Neural crest cell (in vitro differentiated cells): ENCODE measurements at places on chromosomes 5 and 9.

GRCh38 chr5:156755421-156756087, 94.5 kb upstream of the PPP1R2B start:
- DNase-seq: no peak

GRCh38 chr5:9054821-9055589, 490.9 kb downstream of the SEMA5A start:
- DNase-seq: no peak

- no peak for DNase-seq
These were observed 541.4 kb downstream of the KCTD16 start for GRCh38 chr5:144712090-144712489.

DNA sequence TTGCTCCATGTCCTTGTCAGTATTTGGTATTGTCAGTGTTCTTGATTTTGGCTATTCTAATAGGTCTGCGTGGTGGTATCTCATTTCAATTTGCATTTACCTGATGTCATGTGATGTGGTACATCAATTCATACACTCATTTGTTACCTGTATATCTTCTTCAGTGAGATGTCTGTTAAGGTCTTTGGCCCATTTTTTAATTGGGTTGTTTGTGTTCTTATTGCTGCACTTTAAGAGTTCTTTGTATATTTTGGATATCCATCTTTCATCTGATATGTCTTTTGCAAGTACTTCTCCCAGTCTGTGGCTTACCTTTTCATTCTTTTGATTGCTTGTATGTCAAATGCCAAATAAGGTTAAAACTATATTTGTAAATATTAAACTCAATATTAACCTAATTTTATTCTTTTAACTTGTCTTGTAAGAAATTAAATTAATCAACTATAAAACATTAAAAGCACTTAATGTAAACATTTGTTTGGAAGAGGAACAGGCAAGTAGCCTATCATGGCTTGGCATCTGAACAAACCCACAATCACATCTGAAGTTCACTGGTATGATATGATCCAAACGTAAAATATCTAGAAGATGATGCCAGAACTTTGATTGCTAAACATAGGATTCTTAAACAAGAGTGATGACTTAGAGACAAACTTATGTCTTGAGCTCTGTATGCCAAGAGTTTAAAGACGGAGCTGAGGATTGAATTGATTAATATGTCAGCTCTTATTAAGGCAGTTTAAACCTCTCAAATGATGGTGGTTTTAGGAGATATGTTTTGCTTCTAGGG, 587.3 kb downstream of the ANXA1 start:
- DNase-seq: no peak

DNA sequence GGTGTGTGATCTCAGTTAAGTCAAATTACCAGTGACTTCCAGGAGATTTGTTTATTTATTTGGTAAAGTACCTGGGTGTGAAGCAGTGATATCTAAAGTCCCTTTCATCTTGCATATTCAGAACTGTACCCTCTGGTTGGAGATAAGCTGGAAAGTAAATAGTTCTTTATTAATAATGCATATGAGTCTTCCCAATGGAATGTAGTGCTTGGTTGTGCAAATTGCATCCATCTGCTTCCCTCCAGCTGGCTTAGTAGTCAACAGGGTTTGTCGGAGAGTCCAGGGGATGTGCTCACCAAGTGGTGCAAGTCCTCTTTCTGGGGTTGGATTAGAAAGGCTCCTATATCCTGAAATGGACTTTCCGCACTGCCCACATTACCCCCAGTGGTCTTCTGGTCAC, 42.0 kb downstream of the TRPM3 start:
- DNase-seq: no peak

DNA sequence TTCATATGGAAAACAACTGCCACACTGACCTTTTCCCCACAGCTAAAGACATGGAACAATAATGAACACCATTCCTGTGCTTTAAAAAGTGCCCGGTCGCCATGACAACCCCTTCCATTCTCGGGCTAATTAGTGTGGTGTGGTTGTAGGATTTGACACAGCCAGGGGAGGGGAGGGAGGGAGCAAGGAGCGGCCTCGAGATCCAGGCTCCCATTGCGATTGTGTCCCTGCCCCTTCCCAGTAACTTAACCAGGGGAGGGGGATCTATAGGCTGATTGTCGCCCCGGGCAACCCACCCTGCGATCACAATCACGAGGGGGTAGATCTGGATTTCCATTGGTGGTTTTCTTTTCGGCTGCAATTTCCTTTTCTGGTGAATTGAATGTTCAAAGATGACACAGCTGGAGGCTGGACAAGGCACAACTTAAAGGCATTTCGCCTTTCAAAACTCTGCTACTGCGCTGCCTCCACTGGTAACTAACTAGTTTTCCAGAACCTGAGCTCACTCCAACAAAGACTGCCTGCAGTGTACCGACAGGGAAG, 96.7 kb upstream of the RETREG1 start:
- DNase-seq: peak; percentile 62

DNA sequence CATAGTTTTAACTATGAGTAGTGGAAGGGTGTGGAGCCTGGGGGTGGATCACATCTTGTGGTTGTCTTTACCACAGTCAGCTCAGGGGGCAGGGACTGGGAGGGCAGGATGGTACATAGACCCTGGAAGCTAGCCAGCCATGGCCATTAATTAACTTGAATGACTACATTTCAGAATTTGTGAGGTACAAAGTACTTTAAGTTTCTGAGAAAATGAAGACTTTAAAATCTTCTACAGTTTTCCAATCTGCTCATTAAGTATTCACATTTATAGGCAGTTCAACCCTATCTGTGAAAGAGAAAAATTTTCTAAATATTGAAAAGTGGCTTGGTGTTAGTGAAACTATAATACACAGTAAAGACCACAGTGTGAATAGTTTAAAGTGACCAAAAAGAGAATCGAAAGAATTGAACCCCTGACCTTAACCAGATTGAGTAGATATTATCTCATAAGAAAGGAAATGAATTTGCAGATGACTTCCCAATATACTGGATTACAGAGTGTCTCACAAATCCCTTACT, 234.2 kb upstream of the MEF2C start:
- no peak for DNase-seq

GRCh38 chr9:128145536-128145935, 3.7 kb upstream of the LCN2 start:
- DNase-seq: no peak

DNA sequence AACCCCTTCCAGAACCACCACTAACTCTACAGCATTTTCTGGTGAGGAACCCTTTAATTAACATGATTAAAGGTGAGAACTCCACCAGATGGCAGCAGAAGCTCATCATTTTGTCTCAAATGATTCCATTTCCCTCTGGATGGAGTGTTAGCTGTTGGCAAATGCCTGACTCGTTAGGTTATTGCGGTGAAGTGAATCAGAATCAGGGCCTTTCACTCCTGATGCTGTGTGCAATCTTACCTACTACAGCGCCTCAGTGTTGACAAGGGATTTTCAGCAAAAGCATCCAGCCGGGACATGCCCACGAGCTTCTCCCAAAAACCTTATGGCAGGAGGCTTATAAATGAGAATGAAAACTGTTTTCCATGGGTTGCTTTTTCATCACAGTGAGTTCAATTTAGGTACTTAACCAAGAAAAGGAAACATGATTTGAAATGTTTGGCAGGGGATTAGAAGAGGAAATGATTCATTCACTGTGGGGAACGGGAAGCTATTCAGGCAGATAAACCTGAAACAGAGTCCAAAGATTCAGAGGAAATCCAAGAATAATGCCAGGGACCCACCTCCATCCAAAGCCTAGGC, 48.0 kb upstream of the CAST start:
- DNase-seq: peak; percentile 49

- no peak for DNase-seq
These were observed 33.2 kb upstream of the C5orf46 start for GRCh38 chr5:147939431-147940114.

DNA sequence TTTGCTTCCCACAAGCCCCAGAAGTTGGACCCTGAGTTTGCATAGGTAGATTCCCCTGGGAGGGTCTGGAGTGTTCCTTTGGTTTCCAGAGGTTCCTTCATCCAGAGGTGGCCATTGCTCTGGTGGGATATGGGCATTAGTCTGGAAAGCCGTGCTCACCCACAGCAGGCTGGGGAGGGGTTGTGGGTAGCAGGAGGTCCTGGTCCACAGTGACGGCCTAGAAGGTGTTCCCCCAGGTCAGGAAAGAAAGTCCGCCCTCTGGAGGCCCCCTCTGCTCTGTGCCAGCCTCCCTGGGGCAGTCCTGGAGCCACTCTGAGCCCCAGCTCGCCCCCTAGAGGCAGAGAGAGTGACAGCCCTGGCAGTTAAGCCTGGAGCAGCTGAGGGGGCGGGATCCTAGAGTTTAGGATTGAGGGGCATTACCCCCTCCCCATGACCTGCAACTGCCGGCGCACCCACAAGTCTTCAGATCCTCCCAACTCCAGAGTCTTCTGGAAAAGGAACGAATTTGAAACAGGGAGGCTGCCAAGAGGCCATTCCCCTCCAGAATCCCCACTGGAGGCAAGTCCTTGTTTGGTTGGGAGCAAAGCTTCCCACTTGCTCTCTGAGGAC, 36.8 kb downstream of the NDST1 start:
- peak; percentile 66 for DNase-seq

- no peak for DNase-seq
These were observed 16.6 kb downstream of the TUT7 start for GRCh38 chr9:86337469-86338108.

GRCh38 chr9:33287087-33287490, 3.2 kb upstream of the NFX1 start:
- peak; percentile 37 for DNase-seq

- DNase-seq: no peak
These were observed 179.0 kb upstream of the MOCS2 start for GRCh38 chr5:53288511-53288910.

DNA sequence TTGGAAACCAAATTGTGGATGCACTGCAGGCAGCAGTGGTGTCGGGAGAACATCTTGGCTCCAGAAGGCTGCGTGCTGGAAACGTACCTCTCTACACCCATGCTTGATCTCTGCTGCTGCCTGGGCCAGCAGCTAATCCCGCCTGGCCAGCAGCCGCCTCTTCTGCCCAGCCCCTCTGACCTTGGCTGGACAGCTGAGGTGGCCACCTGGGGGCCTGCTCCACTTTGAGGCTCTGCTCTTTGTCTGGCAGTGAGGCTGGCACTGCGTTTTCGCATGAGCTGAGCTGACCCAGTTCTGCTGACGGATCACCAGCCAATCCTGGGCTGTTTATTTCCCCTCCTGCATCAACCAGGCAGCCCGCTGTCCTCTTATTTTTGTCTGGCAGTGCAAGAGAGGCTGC, 154.9 kb downstream of the TENT4A start:
- DNase-seq: no peak

DNA sequence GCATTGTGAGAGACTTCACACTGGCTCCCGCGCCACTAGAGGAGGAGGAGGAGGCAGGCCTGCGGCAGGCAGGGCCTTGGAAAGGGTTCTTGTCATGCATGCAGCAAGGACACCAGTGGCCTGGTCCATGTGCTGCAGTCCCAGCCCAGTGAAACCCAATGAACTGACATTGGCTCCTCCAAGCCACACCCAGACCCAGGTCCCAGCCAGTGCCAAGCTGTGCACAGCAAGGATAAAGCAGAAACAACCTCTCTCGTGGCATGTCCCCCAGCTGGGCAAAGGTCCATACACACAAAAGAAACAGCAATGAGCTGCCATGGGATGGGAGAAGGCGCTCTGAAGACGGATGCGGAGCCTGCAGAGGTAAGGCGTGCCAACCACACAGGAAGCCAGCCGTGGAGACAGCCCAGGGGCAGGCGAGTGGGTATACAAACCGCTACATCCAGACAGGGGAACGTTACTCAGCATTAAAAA, 89.2 kb downstream of the SEMA4D start:
- DNase-seq: no peak

DNA sequence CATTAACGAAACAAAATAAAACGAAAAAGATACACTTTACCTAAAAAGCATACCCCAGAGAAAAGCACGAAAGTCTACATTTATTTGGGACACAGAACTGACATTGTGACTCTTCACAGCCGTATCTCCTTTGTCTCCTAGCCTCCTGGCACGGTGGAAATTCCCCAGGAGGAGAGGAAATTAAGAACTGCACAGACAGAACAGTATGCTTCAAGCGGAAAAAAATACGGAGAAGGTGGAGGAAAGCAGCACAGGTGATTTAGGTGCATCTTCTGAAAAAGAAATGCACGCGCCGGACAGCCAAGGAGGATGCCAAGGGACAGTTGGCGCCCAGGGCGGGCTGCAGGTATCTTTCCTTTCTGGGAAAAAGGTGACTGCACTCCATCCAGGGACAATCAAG, 32.0 kb downstream of the DDX31 start:
- DNase-seq: no peak

GRCh38 chr9:129649726-129650679, 8.1 kb upstream of the ASB6 start:
- DNase-seq: no peak

GRCh38 chr5:140005145-140005591, 37.9 kb downstream of the NRG2 start:
- no peak for DNase-seq

- no peak for DNase-seq
These were observed 91.1 kb downstream of the ZNF608 start for GRCh38 chr5:124655251-124655917.

GRCh38 chr9:130651221-130651620, 13.2 kb upstream of the PRDM12 start:
- no peak for DNase-seq

- DNase-seq: peak; percentile 16
These were observed 18.3 kb upstream of the HSDL2 start for GRCh38 chr9:112361601-112362000.

- DNase-seq: no peak
These were observed 91.9 kb upstream of the STC2 start for GRCh38 chr5:173420108-173420507.

DNA sequence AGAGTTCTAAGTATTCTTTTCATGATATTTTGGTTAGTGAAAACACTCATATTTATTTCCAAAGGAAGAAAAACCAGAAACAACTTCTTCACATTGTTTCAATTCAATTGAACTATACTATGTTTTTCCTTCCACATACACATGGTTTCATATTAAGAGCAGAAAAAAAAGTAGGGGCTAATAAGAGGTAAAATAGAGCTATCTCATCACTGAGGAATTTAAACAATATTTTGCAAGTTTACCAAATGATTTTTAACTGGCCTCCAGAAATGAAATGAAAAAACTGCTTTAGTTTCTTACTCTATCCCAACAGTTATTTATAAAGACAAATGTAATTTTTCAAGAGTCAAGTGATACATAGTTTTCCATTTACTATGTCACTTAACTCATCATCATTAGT, 233.5 kb downstream of the RFX3 start:
- no peak for DNase-seq
